ENCODE measurements at places on chromosomes 6 and 20. TPM values are rescaled to one million over a fixed set of nuclear protein-coding genes. Genes with fewer than 3 reads are reported as not detected.
A peak's percentile ranks its signal among the peaks of the same experiment; 100 is the strongest.

CGAS gene
- 3.1 TPM for polyA plus RNA-seq

MEI4 gene
- polyA plus RNA-seq = 0.01 TPM

C6orf58 gene
- polyA plus RNA-seq = not detected

DNA sequence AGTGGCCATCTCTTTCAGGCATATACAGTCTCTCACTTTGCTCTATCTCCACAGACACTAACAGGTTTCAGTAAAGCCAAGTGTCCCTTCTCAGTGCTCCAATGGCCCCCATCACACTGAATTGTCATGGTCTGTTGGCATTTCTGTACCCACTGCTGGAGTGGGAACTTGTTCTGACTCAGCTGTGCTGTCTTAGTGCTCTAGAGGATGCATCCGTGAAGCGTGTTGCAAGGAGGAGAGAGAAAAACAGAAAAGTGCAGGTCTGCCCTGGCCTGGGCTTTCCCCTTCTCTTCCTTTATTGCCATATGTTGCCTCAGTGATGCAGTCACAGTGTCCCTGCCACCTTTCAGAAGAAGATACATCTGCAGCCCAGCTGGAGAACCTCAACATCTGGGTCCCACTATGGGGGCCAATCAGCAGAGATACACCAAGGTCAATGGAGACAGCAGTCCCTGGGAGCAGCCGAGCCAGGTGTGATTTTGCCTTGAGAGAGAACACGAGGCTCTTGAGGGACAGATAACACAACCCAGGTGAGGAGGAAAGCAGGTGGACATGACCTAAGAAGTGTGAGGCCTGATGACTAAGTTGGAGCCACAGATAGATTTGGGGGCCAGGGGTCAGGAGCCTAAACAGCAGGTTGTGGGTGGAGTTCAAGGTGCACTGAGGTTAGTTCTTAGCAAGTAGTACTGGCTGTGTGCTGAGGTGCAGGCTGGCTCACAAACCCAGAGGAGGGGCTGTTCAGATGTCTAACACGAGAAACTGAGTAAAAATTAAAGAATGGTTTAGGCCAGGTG lies 5.6 kb upstream of the PLCG1 start:
- DNase-seq = no peak

DNA sequence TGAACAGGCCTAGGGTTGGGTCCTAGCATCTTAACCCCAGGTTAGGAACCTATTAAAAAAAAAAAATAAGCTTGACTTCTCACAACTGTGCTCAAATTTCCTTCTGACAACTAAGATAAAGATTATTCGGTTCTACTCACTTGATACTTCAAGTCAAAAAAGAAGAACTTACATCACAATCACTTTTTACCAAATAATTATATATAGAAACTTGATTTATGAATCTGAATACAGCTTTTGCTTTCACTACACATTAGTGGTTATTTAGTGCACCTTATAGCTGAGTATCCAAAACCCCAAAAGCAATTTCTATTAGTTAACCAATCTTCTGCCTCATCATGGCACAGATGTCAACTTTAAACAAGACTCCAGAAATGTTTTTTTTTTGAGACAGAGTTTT lies 119.0 kb upstream of the DST start:
- no peak for DNase-seq

DNA sequence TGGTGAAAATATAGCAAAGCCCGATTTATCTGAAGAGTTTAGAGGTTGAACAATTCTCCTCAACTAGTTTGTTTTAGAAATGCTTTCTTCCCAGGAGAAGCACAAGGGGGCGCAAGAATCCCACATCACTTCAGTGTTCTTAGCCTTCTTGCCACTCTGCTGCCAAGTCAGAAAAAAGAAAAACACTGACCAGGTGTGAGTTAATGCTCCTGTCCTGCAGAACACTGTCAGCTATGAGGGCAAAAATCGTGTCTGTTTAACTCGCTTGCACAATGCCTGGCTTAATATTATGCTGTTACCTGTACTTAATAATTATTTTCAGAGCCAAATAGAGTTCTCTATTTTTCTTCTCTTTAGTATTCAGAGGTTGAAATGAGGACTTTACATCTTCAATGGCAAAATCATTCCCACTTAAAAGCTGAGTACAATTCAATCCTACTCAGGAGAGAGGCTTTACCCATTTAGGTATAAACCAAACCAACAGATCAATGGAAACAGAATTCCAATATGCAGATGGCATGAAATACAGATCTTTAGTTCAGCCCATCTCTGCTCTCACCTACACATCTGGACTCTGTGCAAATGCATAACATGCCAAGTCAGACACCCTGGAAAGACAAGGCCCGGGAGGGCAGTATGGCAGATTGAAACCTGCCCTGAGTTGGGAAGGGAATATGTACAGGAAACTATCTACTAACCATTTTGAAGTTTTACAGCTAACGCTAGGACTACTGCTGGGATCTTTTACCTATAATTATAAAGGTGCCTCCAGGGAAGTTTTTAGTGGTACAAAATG lies 71.4 kb upstream of the TULP1 start:
- DNase-seq = peak; percentile 61

DNA sequence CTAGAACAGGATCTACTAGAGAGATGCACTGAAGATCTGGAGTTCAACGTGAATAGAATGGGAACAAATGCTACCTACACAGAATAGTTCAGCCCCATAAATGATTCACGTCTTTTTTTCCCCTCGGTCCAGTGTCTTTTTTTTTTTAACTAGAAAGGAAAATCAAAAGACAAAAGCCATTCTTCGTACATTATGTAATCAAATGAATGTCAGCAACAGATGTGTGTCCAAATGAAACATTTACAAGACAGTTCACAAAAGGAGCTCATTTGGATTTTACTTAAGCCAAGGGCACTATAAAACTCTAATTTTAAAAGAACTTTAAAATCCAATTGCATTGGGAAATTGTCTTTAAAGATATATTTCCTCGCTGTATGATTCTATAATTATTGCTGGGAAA lies 42.4 kb downstream of the FAM184A start:
- no peak for DNase-seq

- DNase-seq = no peak
Measured at GRCh38 chr6:122059918-122060317, 339.5 kb upstream of the HSF2 start.

DNA sequence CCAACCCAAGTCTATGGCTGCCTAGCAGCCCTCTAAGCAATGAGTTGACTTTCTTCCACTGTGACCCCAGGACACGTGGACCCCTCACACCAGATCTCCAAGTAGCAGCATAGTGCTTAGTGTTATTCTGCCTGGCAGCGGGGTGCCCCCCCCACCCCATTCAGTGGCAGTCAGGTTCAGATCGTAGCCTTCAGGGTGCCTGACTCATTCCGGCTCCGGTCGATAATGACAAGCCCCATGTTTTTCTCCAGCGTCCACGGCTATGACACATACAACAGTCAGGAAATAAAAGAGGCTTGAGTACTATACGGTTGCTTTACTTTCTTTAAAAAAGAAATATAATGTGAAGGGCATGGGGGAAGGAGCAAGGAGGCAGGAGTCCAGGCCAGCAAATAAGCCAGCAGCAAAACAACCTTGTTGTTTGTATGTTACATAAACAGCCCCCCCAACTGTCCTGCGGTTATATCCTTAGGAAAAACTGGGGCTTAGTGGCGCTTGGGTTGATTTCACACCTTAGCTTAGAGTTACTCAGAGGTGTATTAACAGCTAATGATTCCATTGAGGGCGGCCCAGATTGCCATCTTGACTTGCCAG lies 23.1 kb downstream of the GNAS start:
- no peak for DNase-seq

Measured in urinary bladder (tissue), 4 donors.